ENCODE measurements at places on chromosomes 1 and 21. TPM values are rescaled to one million over a fixed set of nuclear protein-coding genes. Genes with fewer than 3 reads are reported as not detected.

GRCh38 chr1:235207209-235207565 is 46.1 kb upstream of the RBM34 start:
- DNase-seq, result no peak
- no peaks in the 10 kb centered on the region for H3K4me1 ChIP-seq
- H3K27me3 ChIP-seq, result no peaks in the 10 kb centered on the region

ITGB2 gene
- total RNA-seq, result 1.1 TPM

- no peaks in the 10 kb centered on the region for H3K36me3 ChIP-seq
- no peak overlapping the region for H3K27ac ChIP-seq
- H3K27me3 ChIP-seq, result no peaks in the 10 kb centered on the region
- peaks cover 5% of the 10 kb centered on the region for H3K4me1 ChIP-seq
- no peak for DNase-seq
These were observed 8.9 kb downstream of the LSS start for GRCh38 chr21:46219591-46220239.

SERTAD4 gene
- 3.6 TPM for total RNA-seq

UMODL1 gene
- total RNA-seq, result 0.21 TPM

- peak; percentile 38 for DNase-seq
- H3K36me3 ChIP-seq, result no peaks in the 10 kb centered on the region
- H3K4me3 ChIP-seq, result no peak overlapping the region
- peaks cover 8% of the 10 kb centered on the region for H3K4me1 ChIP-seq
These were observed 13.6 kb downstream of the PPFIA4 start for GRCh38 chr1:203039609-203040512.

- no peaks in the 10 kb centered on the region for H3K27me3 ChIP-seq
- H3K4me3 ChIP-seq, result no peak overlapping the region
- no peaks in the 10 kb centered on the region for H3K4me1 ChIP-seq
- H3K36me3 ChIP-seq, result no peaks in the 10 kb centered on the region
- DNase-seq, result no peak
These were observed 442.3 kb downstream of the LRRIQ3 start for GRCh38 chr1:73755649-73756048.

PI4KB gene
- total RNA-seq, result 52.7 TPM
